Effector memory CD8-positive, alpha-beta T cell (primary cell): ENCODE measurements at places on chromosomes 16 and 17.

DNA sequence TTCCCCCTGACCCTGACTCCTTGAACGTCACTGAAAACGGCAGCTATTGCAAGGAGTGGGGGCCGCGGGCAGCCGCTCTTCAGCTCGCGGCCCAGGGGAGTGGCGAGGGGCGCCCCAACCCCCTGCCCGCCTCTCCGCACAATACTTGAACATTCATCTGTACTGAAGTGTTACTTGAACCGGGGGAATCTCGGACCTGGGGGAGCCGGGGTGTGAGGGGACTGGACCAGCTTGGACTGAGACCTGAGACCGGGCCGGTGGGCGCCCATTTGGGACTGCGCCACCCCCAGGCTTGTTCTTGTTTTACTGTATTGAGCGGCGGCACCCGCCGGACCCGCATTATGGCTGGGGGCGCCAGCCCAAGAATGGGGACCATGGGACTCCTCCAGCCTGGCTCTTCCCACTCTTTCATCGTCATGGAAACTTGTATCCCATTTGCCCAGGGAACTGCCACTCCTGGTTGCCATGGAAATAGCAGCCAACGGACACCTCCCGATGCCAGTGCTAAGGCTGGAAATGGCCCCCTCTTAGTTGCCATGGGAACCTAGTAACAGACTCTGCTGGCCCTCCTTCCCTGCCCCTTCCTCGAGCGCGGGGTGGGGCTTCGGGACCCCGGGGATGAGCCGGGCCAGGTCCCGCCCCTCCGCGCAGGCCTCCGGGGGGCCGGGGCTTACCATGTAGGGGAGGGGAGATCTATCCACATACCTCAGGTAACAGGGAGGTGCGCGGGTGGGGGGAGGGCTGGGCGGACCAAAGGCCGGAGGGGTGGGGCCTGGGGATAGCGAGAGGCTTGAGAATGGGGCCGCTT is 805 bp upstream of the ORAI3 start:
- no peaks in the 10 kb centered on the region for H3K36me3 ChIP-seq
- H3K4me1 ChIP-seq = peaks cover 12% of the 10 kb centered on the region
- H3K4me3 ChIP-seq = peak overlapping the region; percentile 93
- peak overlapping the region; percentile 38 for H3K27ac ChIP-seq
- no peaks in the 10 kb centered on the region for H3K27me3 ChIP-seq

DNA sequence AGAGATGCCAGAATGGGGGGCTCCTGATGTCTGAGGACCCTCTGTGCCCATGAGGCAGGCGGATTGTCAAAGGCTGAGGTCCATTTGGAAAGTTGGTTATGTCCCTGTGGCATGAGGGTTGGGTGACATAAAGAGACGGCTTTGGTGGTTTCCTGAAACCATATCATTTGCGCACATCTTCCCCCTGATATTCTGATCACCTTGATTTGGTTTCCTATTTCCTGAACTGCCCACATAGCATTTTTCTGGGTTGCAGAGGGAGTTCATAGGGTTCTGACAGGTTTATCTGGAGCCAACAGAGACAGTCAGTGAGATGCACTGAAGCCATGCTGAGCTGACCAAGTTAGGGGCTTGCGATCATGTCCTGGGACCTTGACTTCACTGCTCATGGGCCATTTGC is 15.7 kb upstream of the RNF222 start:
- H3K27me3 ChIP-seq = peaks cover 36% of the 10 kb centered on the region
- no peak overlapping the region for H3K27ac ChIP-seq
- peaks cover 9% of the 10 kb centered on the region for H3K4me1 ChIP-seq
- no peaks in the 10 kb centered on the region for H3K36me3 ChIP-seq
- no peak overlapping the region for H3K4me3 ChIP-seq
- no peak for DNase-seq

DNA sequence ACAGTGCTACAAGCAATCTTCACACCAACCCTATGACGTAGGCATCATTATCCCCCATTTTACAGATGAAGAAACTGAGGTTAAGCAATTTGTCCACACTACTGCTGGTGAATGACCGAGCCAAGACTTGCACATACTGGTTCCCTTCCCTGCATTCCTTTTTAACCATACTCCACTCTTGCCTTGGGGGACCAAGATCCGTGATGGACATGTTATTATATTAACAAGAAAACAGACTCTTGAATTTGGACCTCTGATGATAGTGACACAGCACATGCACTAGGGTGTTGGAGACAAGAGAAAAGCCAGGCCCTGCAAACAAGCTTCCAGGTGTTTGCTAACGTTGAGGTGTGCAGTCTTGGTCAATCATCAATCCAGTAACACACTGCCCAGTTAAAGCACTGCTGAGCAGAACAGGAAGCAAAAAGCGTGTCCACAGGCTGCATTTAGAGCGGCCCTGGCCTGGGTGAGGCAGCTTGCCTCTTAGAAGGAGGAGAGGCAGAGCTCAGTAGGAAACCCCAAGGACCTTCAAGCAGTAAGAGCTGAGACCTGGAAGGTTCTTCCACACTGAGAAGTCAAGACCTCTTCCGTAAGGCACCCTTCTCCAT is 36.7 kb downstream of the HNF1B start:
- no peak overlapping the region for H3K27ac ChIP-seq
- H3K4me3 ChIP-seq = no peak overlapping the region
- no peaks in the 10 kb centered on the region for H3K36me3 ChIP-seq
- H3K27me3 ChIP-seq = peaks cover 86% of the 10 kb centered on the region
- peaks cover 3% of the 10 kb centered on the region for H3K4me1 ChIP-seq

DNA sequence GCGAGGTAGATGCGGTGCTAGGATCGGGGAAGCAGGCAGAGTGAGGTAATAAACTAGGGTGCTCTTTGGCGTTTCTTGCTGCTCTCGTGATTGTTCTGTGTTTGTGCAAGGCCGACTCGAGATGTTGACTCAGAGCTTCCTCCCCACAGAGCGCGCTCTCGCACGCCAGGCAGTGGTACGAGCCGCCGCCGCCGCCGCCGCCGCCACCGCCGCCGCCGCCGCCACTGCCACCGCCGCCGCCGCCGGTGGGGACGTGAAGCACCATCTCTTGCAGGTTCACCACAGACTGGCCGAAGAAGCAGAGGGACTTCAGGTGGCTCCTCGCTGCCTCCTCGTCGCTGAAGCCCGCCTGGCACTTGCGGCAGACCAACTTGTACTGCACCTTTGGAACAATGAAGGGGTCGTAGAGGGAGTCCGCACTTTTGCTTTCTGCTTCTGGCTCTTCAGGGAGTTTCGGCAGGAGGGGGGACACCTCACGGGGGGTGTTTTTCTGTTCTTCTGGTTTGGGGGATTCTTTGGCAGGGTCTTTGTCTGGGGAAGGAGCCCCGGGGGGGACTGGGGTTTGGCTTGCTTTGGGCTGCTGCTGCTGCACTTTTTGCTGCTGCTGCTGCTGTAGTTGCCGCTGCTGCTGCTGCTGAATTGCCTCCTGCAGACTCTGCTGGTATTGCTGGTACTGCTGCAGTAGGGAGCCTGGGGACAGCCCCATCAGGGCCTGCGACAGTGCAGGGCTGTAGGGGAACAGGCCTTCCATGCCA is 260.2 kb downstream of the ZFHX3 start:
- peak overlapping the region; percentile 86 for H3K27ac ChIP-seq
- H3K36me3 ChIP-seq = peaks cover 7% of the 10 kb centered on the region
- peaks cover 36% of the 10 kb centered on the region for H3K27me3 ChIP-seq

DNA sequence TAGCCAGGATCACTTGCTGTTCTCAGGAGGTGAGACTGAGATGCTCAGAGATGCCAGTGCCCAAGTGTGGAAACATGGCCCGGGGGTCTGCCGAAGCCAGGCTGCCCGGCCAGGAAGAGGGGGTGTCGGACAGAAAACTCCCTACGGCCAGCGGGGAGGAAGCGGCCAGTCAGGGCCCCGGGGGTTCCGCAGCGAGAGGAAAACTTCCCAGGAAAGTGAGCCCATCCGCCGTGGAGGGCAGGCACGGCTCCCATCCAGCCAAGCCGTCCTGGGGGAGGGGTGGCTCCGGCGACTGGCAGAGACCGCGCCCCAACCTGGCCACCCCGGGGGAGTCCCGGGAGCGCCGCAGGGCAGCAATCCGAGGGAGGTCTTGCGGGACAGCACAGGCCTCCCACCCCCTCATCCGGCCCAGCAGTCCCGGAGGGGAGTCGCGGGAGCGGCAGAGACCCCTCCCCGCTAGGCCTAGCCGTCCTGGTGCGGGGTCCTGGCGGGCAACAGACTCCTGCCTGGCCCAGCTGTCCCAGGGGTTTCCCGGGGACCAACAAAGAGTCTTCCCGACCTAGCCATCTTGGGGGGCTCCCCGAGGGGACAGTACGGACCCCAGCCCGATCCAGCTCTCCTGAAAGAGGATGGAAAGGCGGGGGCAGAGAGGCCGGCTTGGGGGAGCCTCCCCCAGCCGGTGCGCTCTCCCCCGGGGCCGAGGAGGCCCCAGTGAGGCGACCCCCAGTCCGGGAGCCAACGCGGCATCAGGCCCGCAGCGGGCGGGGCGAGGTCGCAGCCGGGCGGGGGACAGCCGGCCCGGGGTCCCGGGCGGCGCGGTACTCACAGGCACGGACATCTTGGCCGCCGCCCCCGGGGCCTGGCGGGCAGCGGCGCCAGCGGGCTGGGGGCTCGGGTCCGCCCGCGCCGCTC is 13.8 kb upstream of the BCAR1 start:
- no peaks in the 10 kb centered on the region for H3K4me1 ChIP-seq
- no peaks in the 10 kb centered on the region for H3K36me3 ChIP-seq
- peak overlapping the region; percentile 51 for H3K4me3 ChIP-seq
- no peak for DNase-seq
- H3K27ac ChIP-seq = no peak overlapping the region

GRCh38 chr16:564690-565418 is 2.0 kb upstream of the NHLRC4 start:
- H3K4me3 ChIP-seq = no peak overlapping the region
- no peaks in the 10 kb centered on the region for H3K27me3 ChIP-seq
- peaks cover 8% of the 10 kb centered on the region for H3K4me1 ChIP-seq

- DNase-seq = no peak
- H3K27me3 ChIP-seq = no peaks in the 10 kb centered on the region
- no peak overlapping the region for H3K27ac ChIP-seq
- H3K4me3 ChIP-seq = no peak overlapping the region
These were observed 77.2 kb upstream of the AKTIP start for GRCh38 chr16:53580038-53580802.

- H3K27ac ChIP-seq = peak overlapping the region; percentile 49
- no peak overlapping the region for H3K4me3 ChIP-seq
- H3K36me3 ChIP-seq = no peaks in the 10 kb centered on the region
- DNase-seq = no peak
These were observed 26.3 kb upstream of the METRNL start for GRCh38 chr17:83053021-83053681.

DNA sequence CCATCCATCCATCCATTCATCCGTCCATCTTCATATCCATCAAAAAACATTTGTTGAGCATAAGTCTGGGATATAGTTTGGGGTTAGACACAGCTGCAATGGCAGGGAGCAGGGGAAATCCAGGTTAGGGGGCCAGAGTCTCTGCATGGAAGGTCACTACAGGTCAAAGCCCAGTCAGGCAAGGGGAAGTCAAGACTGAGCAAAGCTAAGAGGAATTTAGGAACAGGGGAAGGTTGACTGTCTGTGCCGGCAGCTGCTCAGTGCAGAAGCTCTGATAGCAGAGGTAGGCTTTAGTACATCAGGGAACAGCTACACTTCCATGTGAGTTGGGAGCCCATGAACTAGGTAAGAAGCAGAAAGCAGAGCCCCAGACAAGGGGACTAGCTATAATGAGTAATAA is 68.1 kb downstream of the IRF8 start:
- H3K27ac ChIP-seq = no peak overlapping the region
- no peak overlapping the region for H3K4me3 ChIP-seq
- no peak for DNase-seq
- H3K36me3 ChIP-seq = peaks cover 3% of the 10 kb centered on the region
- H3K27me3 ChIP-seq = no peaks in the 10 kb centered on the region

- no peak for DNase-seq
- H3K4me1 ChIP-seq = no peaks in the 10 kb centered on the region
These were observed 143.4 kb upstream of the MYOCD start for GRCh38 chr17:12522336-12522735.

GRCh38 chr17:56656701-56657327 is 63.3 kb downstream of the NOG start:
- no peaks in the 10 kb centered on the region for H3K36me3 ChIP-seq
- peaks cover 76% of the 10 kb centered on the region for H3K27me3 ChIP-seq
- H3K27ac ChIP-seq = no peak overlapping the region
- H3K4me3 ChIP-seq = no peak overlapping the region
- no peak for DNase-seq

DNA sequence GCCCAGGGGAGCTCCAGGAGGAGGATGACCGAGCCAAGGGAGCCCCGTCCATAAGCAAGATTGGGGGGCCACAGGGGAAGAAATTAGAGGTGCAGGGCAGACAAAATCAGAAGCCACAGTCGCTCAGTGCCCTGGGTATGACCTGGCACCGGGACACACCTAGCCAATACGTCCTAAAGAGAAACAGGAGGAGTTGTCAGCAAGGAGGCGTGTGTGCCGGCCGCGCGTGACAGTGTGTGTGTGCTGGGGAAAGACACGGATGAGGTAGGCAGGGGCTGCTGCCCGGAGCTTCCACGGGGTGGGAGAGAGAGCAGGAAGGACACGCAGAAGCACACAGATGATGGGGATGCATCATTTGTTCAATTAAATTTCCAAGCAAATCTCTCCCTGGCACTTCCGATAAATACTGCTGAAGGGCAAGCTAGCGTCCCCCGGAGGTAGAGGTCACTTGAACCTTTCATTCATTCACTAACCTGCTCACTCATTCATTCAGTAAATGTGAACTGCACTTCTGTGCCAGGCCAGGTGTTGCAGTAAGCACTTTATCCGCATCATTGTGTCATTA is 38.0 kb downstream of the C16orf95 start:
- no peaks in the 10 kb centered on the region for H3K36me3 ChIP-seq
- no peak for DNase-seq
- peaks cover 11% of the 10 kb centered on the region for H3K27me3 ChIP-seq
- peaks cover 5% of the 10 kb centered on the region for H3K4me1 ChIP-seq
- no peak overlapping the region for H3K27ac ChIP-seq
- no peak overlapping the region for H3K4me3 ChIP-seq

DNA sequence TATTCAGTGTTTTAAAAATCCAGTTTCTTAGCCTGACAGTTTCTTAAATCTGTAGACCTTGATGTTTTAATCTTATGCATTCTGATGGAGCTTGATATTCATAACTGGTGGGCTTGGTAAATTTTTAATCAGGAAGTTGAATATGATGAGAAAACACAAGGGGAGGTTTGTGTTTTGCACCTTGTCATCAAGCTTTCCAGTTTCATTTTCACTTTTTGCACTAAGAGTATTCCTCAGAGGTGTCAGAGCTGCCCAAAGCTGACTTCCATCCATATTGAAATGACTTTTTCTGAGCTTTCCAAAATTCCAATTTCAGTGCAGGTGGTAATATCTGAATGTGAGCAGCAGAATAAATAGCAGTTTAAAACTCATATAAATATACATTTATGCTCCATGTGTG is 555.0 kb upstream of the RBFOX1 start:
- H3K27ac ChIP-seq = peak overlapping the region; percentile 11
- no peak overlapping the region for H3K4me3 ChIP-seq
- H3K36me3 ChIP-seq = no peaks in the 10 kb centered on the region
- no peaks in the 10 kb centered on the region for H3K27me3 ChIP-seq
- DNase-seq = no peak
